ENCODE measurements at places on chromosomes 12 and 14. TPM values are rescaled to one million over a fixed set of nuclear protein-coding genes. Genes with fewer than 3 reads are reported as not detected.

DNA sequence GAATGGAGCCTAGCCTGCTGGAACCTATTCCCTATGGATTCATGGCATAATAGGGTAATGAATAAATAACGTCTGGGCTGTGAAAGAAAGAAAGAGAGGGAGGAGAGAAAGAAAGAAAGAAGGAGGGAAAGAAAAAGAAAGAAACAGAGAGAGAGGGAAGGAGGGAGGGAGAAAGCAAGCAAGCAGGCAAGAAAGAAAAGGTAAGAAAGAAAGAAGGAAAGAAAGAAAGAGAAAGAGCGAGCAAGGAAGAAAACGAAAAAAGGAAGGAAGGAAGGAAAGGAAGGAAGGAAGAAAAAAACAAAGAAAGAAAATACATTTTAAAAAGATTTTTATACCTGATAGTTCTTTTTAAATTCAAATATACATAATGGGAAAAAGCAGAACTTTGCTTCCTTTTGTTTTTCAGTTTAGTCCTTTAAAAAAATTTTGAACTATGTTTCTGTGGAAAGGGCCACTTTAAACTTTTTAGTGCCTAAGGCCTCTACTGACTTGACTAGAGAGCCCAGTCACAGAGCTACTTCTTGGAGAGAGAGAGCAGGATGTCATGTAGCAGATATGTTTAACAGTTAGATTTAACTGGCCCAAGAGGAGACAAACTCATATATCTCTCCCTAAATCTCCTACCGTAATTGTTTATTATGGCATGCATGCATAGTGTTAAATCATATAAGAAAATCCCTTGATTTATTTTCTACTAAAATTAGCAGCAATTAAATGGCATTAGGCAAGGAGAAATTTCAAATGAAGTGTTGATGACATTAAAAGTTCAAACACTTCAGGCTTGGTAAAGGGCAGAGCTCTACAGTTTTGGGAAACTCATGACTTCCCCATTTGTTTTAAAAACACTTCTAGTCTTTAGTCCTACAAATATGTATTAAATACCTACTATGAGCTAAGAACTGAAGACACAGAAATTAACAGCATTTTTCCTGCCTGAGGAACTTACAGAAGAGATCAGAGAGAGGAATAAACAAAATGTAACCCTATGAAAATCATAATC lies 305.5 kb downstream of the BCAT1 start:
- DNase-seq = no peak

Gene CD163L1
- total RNA-seq = 0.49 TPM

Gene RNASE3
- total RNA-seq = not detected

- no peak for DNase-seq
Measured at GRCh38 chr12:12466157-12466556, 96.5 kb downstream of the DUSP16 start.

DNA sequence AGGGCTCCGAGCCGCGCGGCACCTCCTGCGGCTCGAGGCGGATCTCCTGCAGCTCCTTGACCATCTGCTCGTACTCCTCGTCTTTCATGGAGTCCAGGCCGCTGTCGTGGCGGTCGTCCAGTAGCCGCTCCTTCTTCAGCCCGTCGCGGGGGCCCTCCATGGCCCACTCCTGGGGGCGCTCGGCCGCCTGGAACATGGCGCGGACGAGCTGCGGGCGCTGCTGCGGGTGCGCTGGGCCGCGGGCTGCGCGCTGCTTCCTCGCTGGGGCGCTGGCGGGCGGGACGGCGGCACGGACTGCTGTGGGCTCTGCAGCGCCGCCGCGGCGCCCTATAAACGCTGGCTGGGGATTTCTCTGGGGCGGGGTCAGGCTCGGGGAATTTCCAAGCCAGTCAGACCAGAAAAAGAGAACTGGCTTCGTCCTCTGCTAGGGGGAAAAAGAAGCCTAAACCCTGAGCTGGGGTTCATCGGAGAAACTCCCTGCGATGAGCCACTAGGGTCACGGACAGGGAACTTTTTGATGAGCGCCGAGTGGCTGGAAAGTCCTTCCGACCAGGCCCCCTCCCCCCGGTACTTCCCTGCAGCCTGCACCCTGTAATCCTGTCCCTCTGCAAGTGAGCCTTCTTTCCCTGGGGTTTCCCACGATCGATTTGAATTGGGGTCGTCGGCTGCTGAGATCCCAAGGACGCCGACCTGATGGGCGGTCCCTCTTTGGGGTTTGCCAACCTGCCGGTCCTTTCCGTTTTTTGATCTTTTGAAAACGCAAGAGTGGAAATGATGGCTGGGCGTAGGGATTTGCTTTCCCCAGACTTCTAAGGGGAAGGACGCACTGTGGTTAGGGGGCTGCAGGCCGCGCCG lies at the start of gene NFKBIA:
TSS of gene NFKBIA (minus strand) at position 301 of the 855 bp plus-strand sequence. CDS start at position 196, 105 bp downstream.
- peak; percentile 86 for DNase-seq

- no peak for DNase-seq
Measured at GRCh38 chr14:92637228-92637627, 111.2 kb downstream of the LGMN start.

Gene DLK1
- 0.87 TPM for total RNA-seq

DNA sequence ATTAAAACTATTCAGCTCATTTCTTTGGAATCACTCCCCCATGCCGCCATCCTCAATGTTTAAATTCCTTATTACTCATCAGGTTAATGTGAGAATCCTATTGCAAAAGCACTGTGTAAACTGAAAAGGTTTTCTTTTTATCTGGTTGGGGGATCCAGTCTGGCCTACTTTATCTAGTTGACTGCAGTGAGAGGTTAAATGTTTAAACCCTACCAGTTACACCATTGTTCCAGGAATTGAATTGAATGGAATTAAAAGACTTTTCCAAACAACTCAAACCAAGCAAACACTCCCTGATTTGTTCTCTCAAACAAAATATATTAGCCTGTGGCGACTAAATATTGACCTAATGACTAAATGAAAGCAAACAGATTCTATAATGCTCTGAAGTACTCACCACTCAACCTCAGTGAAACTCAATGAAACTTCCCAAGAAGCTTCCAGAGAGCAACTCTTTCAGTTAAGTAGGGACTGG lies 100.5 kb downstream of the VEZT start:
- no peak for DNase-seq

GRCh38 chr14:72387726-72388125 lies 455.5 kb downstream of the RGS6 start:
- no peak for DNase-seq

DNA sequence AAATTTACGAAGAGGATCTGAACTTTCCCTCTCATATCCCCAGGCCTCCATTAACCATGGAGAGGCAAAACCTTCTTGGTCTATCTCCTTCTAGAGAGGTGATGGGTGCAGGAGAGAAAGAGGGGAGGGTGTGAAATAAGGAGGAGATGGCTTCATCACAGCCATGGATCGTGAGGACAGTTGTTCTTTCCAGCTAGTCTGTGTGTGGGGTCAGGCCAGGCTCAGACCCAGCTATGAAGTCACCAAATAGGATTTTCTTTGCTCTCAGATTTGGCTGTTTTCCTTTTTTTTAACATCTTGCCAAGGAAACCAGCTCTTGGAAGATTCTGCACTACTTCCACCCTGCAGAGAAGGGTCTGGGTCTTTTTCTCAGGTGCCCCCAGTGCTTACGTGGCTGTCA lies 64.9 kb upstream of the FAM181A start:
- no peak for DNase-seq

Gene KLHL33
- 0.08 TPM for total RNA-seq

GRCh38 chr14:22994762-22995275 lies 12.5 kb upstream of the AJUBA start:
- no peak for DNase-seq

DNA sequence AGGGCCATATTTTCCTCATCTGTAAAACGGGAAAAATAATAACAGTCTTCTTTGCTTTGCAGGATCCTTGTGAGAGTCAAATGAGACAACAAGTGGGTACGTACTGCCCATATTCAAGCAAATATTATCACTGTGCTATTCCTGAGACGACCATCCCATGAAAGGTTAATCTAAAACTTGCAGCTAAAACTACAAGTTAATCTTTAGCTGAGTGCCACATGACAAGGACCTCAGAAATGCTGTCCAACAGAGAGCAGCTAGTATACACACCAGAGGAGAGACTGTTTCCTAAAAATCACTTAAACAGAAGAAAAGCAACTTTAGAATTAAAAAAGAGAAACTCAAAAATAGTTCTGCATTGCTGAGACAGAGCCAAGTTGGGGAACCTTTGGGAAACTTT lies 162.7 kb upstream of the TMTC2 start:
- DNase-seq = no peak

Gene KLRF1
- not detected for total RNA-seq

GRCh38 chr12:51005671-51006070 lies 20.5 kb downstream of the SLC11A2 start:
- DNase-seq = no peak

DNA sequence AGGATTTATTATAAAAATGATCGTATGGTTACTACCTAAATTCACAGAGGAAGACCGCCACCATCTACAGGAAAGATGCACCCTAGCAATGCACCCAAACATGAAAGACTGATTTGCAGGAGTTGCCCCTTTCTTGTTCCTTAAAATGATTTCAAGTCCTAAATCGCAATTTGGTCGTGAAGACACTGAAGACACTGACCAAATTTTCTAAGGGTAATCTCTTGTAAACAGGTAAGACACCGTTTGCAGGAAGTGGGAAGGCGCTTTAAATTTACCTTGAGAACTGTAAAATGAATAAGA lies 1.0 kb downstream of the SOS2 start:
- DNase-seq = no peak

GRCh38 chr12:52182898-52183543 lies 8.8 kb downstream of the KRT80 start:
- no peak for DNase-seq

- no peak for DNase-seq
Measured at GRCh38 chr12:57222286-57223190, 5.9 kb downstream of the NXPH4 start.

GRCh38 chr12:49055978-49056754 lies 4.4 kb downstream of the KMT2D start:
- peak; percentile 65 for DNase-seq

DNA sequence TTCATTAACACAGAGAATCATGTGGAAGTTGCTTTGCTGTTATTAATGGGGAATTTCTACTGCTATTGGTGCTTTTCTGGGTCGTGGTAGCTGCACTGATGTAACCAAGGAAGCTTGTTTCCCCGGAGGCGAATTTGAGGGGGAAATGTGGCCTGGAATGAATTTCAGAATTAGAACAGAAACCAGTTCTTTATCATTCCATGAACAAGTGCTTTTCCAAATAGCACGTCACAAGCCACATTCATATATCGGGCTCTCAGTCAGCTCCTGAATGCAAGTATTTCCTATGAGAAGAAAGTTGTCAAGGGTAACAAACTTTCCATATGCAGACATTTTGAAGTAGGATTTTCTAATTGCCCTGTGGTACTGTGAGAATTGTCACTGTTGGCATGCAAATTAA lies 1353.2 kb downstream of the AACS start:
- DNase-seq = no peak

Gene CLEC1A
- not detected for total RNA-seq

DNA sequence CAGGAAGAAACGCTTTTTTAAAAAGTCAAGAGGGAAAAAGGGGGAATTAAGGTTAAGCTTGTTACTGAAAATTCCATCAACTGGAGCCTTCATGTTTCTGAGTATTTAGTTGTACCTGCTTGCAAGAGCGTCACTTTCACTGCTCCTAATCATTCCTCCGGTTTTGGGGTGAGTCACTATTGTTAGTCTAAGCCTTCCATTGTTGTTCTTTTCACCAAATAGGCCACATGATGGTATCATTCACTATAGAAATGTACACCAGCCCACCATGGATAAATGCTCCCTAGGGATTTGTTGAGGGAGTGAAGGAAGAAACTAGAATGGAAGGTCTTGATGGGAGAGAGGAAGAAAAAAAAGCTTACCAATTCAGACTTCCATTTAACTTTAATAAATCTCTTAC lies 3.0 kb downstream of the IL22 start:
- no peak for DNase-seq

DNA sequence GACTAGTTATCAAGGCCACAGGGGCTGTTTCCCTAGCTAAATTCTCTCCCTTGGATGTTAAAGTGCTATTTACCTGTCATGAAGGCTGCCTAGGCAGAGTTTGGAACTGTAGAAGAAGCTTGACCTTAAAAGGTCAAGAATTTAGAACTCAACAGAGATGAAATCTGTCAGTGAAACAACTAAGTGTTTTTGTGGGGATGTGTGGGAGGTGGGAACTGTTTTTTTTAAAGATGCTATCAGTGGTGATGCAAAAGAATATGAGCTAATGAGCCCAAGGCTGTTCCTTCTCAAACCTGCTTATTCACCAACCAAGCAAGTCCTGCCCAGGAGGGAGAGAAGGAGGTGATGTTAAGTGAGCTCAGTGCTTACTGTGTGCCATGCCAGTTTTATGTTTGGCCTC lies 40.8 kb upstream of the POC1B start:
- no peak for DNase-seq

Gene PRPF40B
- 13.2 TPM for total RNA-seq

- no peak for DNase-seq
Measured at GRCh38 chr12:386651-387050, 2.5 kb downstream of the KDM5A start.

- no peak for DNase-seq
Measured at GRCh38 chr14:55710506-55711041, 130.6 kb downstream of the KTN1 start.

Gene TAS2R50
- total RNA-seq = 1.6 TPM

DNA sequence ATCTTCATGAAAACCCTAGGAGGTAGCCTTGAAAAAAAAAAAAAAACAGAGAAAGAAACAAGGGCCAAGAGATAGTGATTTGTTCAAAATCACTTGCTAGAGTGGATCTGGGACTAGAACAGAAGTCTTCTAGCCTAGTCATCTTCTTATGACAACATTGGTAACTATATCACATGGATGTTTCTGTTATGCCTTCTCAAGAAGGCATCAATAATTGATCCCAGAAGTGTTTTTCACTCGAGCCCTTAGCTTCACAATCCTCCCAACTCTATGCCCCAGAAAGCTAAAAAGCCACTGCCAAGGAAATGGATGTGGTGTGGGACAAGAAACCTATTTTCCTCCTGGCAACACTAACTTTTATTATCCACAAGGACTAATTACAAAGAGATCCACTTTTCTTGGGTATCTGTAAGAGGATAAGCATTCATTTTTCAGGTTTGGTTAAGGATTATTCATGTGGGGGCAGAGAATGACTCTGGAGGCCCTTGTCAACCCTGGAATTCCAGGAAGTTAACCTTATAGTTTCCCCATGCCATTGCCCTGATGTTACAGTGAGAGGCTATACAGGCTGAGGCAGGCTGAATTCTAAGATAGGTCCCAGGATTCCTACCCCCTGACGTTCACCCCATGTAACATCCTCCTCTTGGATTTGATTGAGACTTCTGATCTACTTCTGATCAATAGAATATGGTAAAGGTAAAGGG lies 67.7 kb upstream of the CPM start:
- no peak for DNase-seq

- peak; percentile 43 for DNase-seq
Measured at GRCh38 chr14:102694530-102695166, 82.6 kb upstream of the TRAF3 start.

Gene TEX52
- total RNA-seq = not detected

GRCh38 chr12:50990791-50991190 lies 35.4 kb downstream of the SLC11A2 start:
- DNase-seq = no peak

DNA sequence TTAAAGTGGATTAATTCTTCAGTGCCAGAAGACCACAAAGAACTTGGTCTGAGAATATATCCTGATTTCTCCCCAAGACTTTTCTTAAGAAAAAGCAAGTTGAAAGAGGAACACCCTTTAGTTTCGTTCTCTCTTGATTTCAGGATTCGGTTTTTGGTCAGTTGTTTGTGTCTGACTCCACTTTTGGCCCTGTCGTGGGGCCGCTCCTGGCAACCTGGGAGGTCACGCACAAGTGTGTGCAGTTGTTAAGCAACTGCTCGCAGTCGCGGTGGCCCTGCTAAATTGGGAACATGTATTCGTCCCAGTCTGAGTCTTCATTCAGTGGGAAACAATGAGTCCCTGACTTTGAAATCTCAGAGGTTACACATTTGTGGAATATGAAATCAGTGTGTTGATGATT lies 68.7 kb downstream of the RGS6 start:
- DNase-seq = peak; percentile 34
